Activated CD8-positive, alpha-beta T cell treated with anti-CD3 and anti-CD28 coated beads, Interleukin-2, amount 10 ng/mL, durations not matched to agents 7 days and 5 days (primary cell): ENCODE measurements at places on chromosomes 16 and 17. TPM values are rescaled to one million over a fixed set of nuclear protein-coding genes. Genes with fewer than 3 reads are reported as not detected.

MYCBPAP gene
- 7.7 TPM for total RNA-seq

DNA sequence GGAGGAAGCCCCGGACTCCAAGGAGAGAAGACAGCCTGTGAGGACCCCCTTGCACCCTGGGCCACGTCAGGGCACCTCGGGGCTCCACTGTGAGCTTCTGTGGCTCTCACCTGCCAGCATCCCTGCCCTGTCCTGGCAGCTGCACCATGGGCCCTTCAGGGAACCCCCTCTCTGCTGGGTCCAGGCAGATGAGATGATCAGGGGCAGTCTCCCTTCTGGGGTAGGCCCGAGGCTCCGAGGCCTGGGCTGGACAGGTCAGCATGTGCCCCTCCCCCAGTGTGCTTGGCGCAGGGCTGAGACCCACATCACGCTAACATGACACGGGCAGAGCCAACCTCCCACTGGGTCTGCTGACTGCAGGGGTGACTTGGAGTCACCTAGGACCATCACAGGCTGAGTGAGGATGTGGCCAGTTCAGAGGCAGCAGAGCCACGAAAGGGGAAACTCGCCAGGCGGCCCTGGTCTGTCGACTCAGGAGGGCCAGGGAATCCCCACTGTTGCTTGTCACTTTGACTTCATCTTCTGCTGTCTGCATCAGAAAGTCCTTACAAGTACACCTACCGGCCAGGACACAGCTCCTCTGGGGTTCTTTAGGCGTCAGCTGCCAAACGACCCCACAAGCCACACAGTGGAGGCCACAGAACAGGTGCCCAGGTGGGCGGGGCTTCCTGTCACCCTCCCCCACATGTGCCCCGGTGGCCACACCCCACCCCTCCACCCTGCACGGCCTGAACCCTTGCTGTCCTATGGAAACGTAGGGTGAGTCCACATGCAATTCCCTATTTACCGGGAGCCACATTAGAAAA lies 2.2 kb downstream of the GALNS start:
- peaks cover 28% of the 10 kb centered on the region for H3K4me1 ChIP-seq
- H3K27ac ChIP-seq = peak overlapping the region; percentile 43

DNA sequence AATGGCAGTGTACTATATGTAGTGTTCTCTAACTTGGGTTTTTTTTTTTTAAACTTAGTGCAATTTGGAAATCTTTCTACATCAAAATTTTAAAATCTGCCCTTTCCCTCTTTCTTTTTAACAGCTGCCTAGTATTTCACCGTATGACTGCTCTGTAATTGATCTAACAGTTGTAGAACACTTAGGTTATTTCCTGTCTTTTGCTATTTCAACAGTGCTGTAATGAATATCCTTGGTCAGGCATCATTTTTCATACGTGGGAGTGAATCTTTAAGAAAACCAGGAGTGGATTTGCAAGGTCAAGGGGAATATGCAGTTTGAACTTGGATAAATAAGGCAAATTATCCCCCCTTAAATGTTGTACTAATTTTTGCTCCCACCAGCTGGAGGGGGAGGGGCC lies 3.8 kb downstream of the NLRC5 start:
- peaks cover 66% of the 10 kb centered on the region for H3K4me1 ChIP-seq
- DNase-seq = no peak
- no peaks in the 10 kb centered on the region for H3K27me3 ChIP-seq
- H3K36me3 ChIP-seq = peaks cover 82% of the 10 kb centered on the region
- peak overlapping the region; percentile 64 for H3K27ac ChIP-seq

GRCh38 chr16:24203675-24204074 lies 52.5 kb upstream of the CACNG3 start:
- H3K27me3 ChIP-seq = no peaks in the 10 kb centered on the region
- no peak overlapping the region for H3K27ac ChIP-seq
- no peaks in the 10 kb centered on the region for H3K4me1 ChIP-seq
- peaks cover 24% of the 10 kb centered on the region for H3K36me3 ChIP-seq
- H3K4me3 ChIP-seq = no peak overlapping the region

GRCh38 chr16:1420111-1420539 lies 422 bp downstream of the UQCC4 start:
- H3K4me1 ChIP-seq = peaks cover 33% of the 10 kb centered on the region
- peaks cover 13% of the 10 kb centered on the region for H3K36me3 ChIP-seq
- no peaks in the 10 kb centered on the region for H3K27me3 ChIP-seq
- peak overlapping the region; percentile 99 for H3K27ac ChIP-seq

SLC13A2 gene
- not detected for total RNA-seq

- peaks cover 79% of the 10 kb centered on the region for H3K4me1 ChIP-seq
- no peak for DNase-seq
- H3K27ac ChIP-seq = peak overlapping the region; percentile 14
- H3K4me3 ChIP-seq = no peak overlapping the region
These were observed 21.9 kb downstream of the CMIP start for GRCh38 chr16:81466356-81466980.

ACTG1 gene
- total RNA-seq = 5,318 TPM
